ENCODE measurements at places on chromosomes 3 and 15.

DNA sequence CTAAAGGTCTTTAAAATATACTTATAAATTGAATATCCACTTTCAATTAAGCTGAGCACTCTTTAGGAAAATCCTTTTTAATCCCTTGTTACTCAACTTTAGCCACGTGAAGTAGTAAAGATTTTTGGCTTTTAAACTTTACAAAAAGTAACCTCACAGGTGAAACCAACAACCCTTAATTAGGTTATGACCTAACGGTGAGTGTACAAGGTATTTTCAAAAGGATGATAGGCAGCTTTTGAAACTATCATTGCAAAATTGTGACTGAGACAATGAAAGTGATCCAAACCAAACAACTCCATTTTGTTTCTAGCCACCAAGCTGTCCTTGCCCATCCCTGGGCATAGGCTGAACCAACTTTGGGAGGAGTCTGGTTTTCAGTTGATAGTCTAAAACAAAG lies 940.2 kb downstream of the OTOL1 start:
- no peak for DNase-seq

GRCh38 chr15:60523056-60523455 lies 44.1 kb upstream of the ICE2 start:
- no peak for DNase-seq

GRCh38 chr3:2950159-2950558 lies 160.0 kb downstream of the IL5RA start:
- DNase-seq = no peak

- no peak for DNase-seq
Observed at GRCh38 chr15:96838081-96838480, 507.6 kb downstream of the NR2F2 start.

GRCh38 chr3:86152620-86153019 lies 838.3 kb downstream of the VGLL3 start:
- no peak for DNase-seq
